Right ventricle myocardium inferior (tissue), 1 donor: ENCODE measurements at places on chromosomes 7 and 10.
A peak's percentile ranks its signal among the peaks of the same experiment; 100 is the strongest.

DNA sequence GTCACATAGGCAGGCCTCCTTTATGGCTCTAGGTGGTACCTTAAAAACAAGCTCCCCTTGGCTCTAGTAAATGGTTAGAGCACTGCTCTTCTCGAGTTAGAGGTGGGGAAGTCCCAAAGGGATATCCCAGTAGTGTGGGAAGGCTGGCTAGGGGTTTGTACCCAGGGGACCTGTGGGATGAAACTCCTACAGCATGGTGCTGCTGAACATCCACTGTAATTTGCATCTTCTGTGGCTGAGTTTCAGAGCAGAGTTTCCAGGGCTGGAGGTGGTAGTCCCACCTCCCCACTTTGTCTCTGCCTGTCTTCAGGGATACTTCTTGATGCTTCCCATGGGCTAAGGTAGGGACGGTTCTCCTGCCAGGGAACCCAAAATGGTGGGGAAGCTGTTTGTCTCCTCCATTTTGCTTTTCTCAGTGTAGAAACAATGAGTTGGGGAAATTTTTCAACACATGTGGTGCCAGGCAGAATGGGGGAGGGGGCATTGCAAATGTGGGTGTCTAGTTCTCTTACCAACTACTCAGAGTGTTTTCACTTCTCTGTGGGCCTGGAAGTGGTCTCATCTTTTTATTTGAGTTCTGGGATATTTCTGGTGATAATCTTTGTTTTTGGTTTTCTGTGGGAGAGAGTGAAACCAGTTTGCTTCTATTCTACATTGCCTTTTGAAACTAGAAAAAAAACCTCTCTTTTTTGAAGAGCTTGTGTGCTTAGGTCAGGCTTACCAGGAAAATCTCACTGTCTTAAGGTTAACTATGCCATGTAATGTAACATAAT lies 36.3 kb downstream of the SCART1 start:
- no peak for DNase-seq

DNA sequence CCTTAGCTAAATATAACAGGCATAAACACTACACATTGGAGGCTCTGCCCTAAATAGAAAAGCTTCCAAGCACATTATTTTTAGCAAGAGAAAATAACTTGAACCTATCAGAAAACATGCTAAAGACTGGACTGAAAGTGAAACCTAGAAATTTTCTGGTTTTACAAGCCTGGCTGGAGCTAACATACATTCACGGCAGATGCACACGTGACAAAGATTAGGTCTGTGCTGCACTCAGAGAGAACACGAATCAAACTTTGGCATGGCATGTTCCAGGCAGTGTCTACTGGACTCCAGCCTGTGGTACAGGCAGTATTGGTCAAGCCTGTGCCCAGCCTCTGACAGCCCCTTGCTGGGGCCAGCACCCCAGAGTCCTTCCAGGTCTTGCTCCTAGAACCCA lies 94.1 kb upstream of the PCBD1 start:
- no peak for DNase-seq

- no peak for DNase-seq
Measured at GRCh38 chr7:132336797-132337196, 239.5 kb downstream of the PLXNA4 start.

DNA sequence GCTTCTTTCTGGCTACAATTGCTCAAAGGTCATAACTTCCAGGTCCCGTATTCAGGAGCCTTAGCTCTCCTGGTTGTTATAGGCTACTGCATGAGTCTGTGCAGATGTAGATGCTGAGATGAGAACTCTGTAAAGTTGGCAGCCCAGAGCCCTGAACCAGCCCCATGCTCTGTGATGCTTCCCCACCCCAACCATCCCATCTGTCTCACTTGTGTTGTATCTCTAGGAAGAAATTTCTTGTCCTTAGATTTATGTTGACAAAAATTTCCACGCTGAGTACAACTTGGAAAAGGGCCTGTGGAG lies 61.2 kb upstream of the EEPD1 start:
- DNase-seq: no peak

DNA sequence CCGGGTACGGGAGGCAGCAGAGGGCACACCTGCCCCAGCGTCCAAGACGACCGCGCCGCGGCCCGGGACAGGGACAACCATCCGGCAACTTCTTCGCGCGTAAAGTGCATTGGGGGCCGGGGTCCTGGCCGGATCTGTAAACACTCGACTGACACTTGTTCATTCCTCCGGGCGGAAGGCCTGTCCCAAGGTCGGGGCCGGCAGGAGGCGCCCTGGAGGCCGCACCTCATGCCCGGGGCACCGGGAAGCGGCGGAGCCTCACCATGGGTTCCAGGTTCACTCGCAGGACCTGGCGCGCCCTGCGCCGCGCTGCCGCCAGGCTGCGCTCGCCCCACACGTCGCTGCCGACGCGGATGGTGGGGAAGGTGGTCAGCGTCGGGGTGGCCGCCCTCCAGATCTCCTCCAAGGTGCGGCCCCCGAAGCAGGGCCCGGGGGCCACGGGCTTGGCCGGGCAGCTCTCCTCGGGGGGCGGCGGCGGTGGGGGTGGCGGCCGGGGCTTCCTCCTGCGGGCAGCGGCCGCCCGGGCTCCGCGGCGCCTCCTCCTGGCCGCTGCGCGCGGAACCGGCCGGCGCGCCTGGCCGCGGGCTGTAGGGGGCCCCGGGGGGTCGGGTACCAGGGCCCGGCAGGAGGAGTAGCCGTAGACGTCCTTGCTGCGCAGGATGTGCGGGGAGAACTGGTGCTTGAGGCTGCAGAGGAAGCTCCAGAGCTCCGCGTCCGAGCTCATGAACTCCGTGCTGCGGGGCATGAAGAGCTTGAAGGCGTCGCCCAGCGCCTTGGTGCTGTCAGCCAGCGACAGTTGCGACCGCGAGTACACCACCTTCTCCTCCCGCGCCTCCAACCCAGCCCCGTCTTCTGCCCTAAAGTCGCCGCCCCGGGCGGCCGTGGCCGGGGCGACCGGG lies 746 bp downstream of the CCDC71L start:
- DNase-seq: peak; percentile 91

GRCh38 chr10:89481662-89482061 lies 53.7 kb downstream of the SLC16A12 start:
- DNase-seq: no peak

- peak; percentile 64 for DNase-seq
Measured at GRCh38 chr7:80215734-80216133, 81.1 kb downstream of the GNAI1 start.

GRCh38 chr7:130048906-130049305 lies 2.3 kb downstream of the ZC3HC1 start:
- DNase-seq: no peak

DNA sequence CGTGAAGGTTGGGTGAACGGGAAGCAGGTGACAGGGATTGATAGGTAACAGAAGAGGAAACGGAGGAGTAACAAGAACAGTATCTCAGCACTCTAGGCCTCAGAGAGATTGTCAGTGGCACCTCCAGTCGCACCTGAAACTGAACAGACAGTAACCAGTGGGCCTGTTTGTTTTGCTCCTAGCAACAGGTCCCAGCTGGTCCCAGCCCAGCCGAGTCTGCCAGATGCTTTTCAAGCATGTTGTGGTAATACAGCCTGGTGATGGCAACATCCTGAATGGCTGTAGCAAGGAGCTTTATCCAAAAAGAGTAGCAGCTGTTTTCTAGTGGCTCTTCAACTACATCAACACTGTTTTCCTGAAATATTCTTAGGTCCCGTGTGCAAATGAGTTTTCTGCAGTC lies 4.7 kb downstream of the CACNB2 start:
- peak; percentile 76 for DNase-seq

- no peak for DNase-seq
Measured at GRCh38 chr7:96997512-96998032, 7.8 kb upstream of the DLX6 start.

DNA sequence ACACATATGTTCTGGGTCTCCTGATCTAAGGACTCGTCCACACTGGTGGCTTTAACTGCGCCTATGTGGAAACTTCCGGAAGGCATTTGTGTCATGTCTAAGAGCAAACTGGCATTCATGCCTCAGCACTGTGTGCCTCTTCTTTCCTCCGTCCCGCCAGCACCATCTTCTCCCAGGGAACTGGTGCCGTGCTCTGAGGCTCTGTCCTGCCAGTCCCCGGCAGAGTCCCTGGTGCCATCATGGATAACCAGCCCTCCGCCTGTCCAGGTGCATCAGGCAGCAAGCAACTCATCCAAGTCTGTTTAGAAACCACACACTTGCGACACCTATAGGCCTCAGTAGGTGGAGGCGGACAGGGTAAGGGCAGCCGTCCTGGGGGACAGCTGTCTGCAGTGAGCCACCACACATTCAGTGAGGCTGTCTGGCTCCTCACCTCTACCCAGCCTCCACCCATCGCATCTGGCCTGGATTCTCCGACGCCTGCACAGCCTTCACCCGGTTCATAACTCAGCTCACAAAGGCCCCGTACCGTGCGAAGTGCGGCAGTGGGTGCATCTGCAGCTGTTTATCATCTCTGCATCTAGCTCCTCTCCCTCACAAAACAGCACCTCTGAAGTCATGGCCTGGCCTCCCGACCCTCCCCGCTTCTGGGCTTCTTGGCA lies 162.7 kb downstream of the DIP2C start:
- no peak for DNase-seq

DNA sequence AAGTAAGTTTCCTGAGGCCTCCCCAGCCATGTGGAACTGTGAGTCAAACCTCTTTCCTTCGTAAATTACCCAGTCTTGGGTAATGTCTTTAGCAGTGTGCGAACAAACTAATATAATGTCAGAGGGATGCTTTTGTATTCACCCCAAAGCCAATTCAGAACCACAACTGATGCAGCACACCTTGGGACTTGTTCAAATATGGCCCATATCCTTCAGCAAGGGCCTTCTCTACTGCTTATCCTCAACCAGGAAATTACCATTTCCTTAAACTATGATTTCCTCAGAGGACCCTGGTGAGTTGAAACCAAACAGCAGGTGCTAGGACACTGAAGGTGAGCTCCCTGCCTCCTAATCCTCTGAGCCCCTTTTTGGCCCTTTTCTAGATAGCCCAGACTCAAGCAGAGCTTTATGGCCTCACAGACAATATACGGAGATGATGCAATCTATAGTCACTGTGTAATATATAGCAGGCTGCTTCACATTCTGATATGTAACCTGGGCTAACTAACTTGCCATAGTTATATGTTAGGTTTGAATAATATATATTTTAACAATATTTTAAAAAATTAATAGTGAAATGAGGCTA lies 15.2 kb downstream of the SRI start:
- no peak for DNase-seq

- DNase-seq: no peak
Measured at GRCh38 chr10:63712717-63713115, 191.5 kb downstream of the REEP3 start.

DNA sequence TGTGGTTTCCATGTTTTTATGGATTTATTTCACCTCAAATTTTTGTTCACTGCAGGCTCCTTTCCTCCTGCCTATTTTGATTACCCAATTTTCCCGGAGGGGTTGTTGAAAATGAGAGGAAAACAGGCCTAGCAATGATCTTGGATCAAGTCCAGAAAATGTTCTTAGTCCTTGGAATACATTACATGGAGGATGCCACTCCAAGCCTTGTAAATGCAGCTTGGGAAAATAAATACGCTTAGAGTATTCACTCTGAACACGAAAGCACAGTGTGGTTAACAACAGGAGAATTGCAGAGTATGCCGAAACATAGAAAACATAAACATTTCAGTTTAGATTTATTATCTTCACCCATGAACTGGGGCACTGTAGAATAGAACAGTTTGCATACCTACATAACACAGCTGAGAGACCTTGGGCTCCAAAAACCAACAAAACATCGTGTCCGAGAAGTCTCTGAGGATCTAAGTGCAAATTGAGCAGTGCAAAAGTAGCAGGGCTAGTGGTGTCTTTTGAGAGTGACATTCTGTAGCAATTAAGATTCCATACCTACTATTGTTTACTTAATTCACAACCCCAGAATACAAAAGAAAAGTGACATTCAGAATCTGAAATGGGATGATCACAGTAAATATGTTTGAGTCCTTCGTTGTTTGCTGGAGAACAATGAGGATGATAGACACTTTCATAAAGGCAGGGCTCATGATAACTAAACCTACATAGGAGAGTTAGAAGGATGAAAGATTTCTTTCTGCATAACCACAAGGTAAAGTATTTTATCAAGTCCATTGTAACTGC lies 7.6 kb upstream of the CD36 start:
- DNase-seq: no peak

- DNase-seq: no peak
Measured at GRCh38 chr10:80292607-80293239, 3.3 kb upstream of the MAT1A start.

DNA sequence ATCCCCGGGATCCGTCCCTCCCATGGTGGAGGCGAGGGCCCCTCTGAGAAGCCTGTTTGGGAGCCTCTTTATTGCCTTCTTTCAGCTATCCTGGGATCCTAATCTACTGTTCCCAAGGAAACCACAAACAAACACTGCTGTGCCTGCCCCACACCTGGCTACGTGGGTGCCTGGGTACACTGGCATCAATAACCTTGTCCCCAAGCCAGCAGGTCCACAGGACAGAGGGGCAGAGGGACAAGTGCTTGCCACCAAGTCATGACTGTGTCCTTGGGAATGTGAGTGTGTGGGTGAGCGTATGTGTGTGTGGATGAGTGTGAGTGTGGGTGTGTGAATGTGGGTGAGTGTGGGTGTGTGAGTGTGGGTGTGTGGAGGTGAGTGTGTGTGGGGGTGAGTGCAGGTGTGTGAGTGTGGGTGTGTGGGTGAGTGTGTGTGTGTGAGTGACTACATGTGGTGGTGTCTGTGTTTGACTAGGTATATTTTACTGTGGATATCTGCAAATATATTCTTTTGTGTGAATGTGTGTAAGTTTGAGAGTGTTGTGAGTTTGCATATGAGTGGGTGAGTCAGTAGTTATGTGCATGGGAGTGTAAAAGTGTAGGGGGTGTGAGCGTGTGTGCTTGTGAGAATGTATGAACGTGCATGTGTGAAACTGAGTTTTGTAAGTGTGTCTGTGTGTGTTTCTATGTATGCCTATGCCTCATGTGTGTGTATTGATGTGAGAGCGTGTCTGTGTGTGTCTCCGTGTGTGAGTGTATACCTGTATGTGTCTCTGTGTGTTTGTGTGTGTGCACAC lies 96.1 kb downstream of the TNS3 start:
- DNase-seq: no peak

GRCh38 chr7:2876031-2876731 lies 32.1 kb upstream of the GNA12 start:
- DNase-seq: no peak

GRCh38 chr10:46515793-46516192 lies 40.7 kb downstream of the GPRIN2 start:
- DNase-seq: peak; percentile 37

DNA sequence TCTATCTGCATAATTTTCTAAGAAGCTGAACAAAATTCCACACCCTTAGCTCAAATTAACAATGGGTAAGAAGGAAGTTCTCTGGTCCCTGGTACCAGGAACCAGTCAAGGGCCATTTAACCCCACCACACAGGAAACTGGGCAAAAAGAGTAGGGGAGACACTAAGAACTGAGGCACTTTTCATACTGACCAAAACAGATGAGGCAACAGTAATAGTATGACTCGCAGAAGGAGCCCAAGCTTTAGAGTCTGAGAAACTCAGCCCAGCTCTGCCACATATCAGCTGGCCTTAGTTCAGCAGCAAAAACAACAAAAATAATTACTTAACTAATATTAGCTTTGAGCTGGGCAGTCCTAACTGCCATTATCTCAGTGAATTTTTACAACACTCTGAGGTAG lies 221.2 kb downstream of the FAM107B start:
- DNase-seq: no peak
